ENCODE measurements at places on chromosomes 12 and 14. TPM values are rescaled to one million over a fixed set of nuclear protein-coding genes. Genes with fewer than 3 reads are reported as not detected.

The VWF gene
- 0.02 TPM for total RNA-seq

The RNASE3 gene
- not detected for total RNA-seq

DNA sequence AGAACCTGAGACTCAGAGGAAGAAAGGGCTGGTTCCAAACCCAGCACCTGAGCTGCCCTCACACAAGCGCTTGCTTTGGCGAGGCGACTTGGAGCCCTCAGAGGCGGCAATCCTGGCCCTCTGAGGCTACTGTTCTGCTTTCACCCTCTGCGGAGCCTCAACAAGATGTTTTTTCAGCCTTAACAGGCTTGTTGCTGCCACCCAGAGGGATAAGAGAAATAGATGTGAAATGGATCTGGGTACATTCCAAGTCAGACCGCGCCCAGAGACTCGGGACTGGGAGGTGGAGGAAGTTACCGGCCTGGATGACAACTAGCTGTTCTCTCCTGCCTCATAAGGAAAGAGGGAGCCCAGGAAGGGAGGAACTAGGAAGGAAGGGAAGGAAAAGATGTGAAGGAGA is 89.6 kb downstream of the TTC7B start:
- H3K4me1 ChIP-seq: no peaks in the 10 kb centered on the region
- H3K36me3 ChIP-seq: no peaks in the 10 kb centered on the region
- H3K27ac ChIP-seq: no peak overlapping the region
- H3K27me3 ChIP-seq: peaks cover 2% of the 10 kb centered on the region

GRCh38 chr14:105861985-105862465 is 335.6 kb downstream of the TMEM121 start:
- peaks cover 2% of the 10 kb centered on the region for H3K27me3 ChIP-seq
- H3K4me1 ChIP-seq: peaks cover 57% of the 10 kb centered on the region
- H3K36me3 ChIP-seq: no peaks in the 10 kb centered on the region
- peak overlapping the region; percentile 56 for H3K4me3 ChIP-seq

GRCh38 chr14:39113685-39114072 is 444 bp upstream of the GEMIN2 start:
- H3K27me3 ChIP-seq: no peaks in the 10 kb centered on the region
- DNase-seq: no peak
- peak overlapping the region; percentile 98 for H3K27ac ChIP-seq
- H3K4me3 ChIP-seq: peak overlapping the region; percentile 98
- peaks cover 35% of the 10 kb centered on the region for H3K4me1 ChIP-seq
- peaks cover 15% of the 10 kb centered on the region for H3K36me3 ChIP-seq

The SLC5A8 gene
- not detected for total RNA-seq

DNA sequence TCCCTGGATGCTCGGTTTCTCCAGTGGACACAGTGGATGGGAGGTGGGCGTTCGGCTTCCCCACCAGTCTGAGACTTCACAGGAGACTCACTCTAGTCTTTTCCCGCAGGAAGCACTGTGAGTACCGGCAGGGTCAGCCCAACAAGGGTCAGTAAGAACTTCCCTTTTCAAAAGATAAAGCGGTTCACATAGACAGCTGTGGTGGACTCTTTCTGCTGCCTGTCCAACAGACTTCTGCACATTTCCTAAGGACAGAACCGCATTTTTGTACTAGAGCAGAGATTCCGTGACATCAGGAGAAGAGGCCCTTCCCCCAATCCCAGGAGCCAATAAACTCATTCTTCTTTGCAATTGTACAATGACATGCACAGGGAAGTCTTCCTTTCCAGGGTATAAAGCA is 10.4 kb downstream of the LTBR start:
- H3K36me3 ChIP-seq: no peaks in the 10 kb centered on the region
- DNase-seq: no peak
- no peaks in the 10 kb centered on the region for H3K4me1 ChIP-seq
- H3K27ac ChIP-seq: no peak overlapping the region
- H3K4me3 ChIP-seq: no peak overlapping the region

- DNase-seq: no peak
- no peaks in the 10 kb centered on the region for H3K4me1 ChIP-seq
- no peak overlapping the region for H3K27ac ChIP-seq
- peaks cover 36% of the 10 kb centered on the region for H3K27me3 ChIP-seq
These were observed 28.4 kb upstream of the OR5AU1 start for GRCh38 chr14:21184254-21184653.

- H3K27ac ChIP-seq: peak overlapping the region; percentile 92
- peaks cover 10% of the 10 kb centered on the region for H3K36me3 ChIP-seq
- H3K4me1 ChIP-seq: peaks cover 47% of the 10 kb centered on the region
- no peaks in the 10 kb centered on the region for H3K27me3 ChIP-seq
- DNase-seq: no peak
- peak overlapping the region; percentile 34 for H3K4me3 ChIP-seq
These were observed 5.3 kb upstream of the CDCA4 start for GRCh38 chr14:105026033-105026785.

- peaks cover 58% of the 10 kb centered on the region for H3K27me3 ChIP-seq
- H3K4me1 ChIP-seq: peaks cover 4% of the 10 kb centered on the region
- no peak overlapping the region for H3K27ac ChIP-seq
- no peak overlapping the region for H3K4me3 ChIP-seq
These were observed 144.4 kb downstream of the SCARB1 start for GRCh38 chr12:124719231-124719630.

The TMEM253 gene
- not detected for total RNA-seq

DNA sequence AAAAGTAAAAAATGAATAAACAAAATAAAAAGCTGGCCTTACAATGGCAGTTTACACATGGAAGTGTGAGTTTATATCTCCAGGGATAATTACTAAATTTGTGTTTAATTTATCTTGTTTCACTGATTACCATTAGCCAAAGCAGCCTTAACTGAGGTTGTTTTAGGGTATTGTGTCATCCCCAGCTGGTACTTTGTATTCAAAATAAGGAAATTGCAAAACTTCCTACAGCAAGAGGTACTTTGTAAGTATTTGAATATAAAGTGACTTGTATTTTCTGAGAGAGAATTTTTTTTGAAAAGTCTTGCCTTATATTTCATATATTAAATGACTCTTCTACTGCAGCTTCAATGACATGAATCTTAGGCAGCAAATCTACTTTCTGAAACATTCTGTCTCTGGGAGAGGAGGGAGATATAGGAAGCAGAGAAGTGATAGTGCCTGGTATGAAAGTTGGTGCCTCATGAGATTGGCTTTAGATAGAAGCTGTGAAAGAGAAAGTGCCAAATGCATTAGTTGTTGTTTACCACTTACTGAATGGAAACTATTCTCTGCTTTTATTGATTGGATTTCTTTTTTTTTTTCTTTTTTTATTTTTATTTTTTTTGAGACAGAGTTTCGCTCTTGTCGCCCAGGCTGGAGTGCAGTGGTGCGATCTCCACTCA is 6.7 kb downstream of the FNTB start:
- peaks cover 15% of the 10 kb centered on the region for H3K36me3 ChIP-seq
- no peak for DNase-seq
- peak overlapping the region; percentile 63 for H3K27ac ChIP-seq
- no peaks in the 10 kb centered on the region for H3K27me3 ChIP-seq
- no peak overlapping the region for H3K4me3 ChIP-seq
- H3K4me1 ChIP-seq: peaks cover 74% of the 10 kb centered on the region

- H3K36me3 ChIP-seq: no peaks in the 10 kb centered on the region
- no peak overlapping the region for H3K4me3 ChIP-seq
- no peak overlapping the region for H3K27ac ChIP-seq
- no peak for DNase-seq
- no peaks in the 10 kb centered on the region for H3K4me1 ChIP-seq
These were observed 21.9 kb upstream of the DENND5B start for GRCh38 chr12:31612819-31613218.

- no peaks in the 10 kb centered on the region for H3K4me1 ChIP-seq
- no peaks in the 10 kb centered on the region for H3K27me3 ChIP-seq
- no peaks in the 10 kb centered on the region for H3K36me3 ChIP-seq
- no peak for DNase-seq
- no peak overlapping the region for H3K27ac ChIP-seq
These were observed 145.1 kb downstream of the KIF26A start for GRCh38 chr14:104283197-104284106.

GRCh38 chr14:95413289-95414215 is 93.8 kb upstream of the CLMN start:
- peaks cover 27% of the 10 kb centered on the region for H3K36me3 ChIP-seq
- no peaks in the 10 kb centered on the region for H3K4me1 ChIP-seq
- H3K27me3 ChIP-seq: no peaks in the 10 kb centered on the region
- no peak for DNase-seq

DNA sequence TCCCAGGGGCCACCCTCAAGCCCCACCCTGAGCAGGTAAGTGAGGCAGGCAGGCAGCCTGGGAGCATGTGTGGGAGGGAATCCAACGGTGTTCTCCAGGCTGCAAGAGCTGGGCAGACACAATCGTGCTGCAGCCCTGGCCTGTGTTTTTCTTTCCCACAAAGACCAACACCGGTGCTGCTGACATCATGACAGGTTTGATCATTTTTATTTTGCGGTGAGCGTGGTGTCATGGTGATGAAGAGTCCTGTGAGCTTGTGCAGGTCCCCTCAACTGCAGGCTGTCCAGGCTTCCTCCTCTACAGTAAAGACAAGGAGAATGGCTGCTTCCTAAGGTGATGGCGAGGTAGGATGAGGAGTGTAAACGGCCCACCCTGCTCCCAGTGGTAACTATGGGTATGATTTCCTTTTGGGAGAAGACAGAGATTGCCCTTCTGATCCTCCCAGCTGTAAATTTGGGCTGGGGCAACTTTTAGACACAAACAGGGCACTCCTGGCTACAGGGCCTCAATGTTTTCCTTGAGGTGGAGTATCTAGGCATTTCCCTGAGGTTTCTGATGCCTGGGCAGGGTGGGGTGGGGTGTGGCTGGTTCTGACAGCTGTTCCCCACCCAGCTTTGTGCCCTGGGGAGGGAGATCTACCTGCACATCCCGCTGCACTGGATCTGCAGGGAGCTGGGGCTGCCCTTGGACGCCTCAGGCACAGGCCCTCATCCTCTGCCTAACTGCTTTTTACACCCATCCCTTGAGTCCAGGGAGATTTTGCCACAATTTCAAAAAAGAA is 109.1 kb downstream of the VCPKMT start:
- H3K4me1 ChIP-seq: peaks cover 41% of the 10 kb centered on the region
- DNase-seq: peak; percentile 55
- peak overlapping the region; percentile 6 for H3K4me3 ChIP-seq
- no peaks in the 10 kb centered on the region for H3K27me3 ChIP-seq
- peak overlapping the region; percentile 52 for H3K27ac ChIP-seq
- peaks cover 31% of the 10 kb centered on the region for H3K36me3 ChIP-seq

DNA sequence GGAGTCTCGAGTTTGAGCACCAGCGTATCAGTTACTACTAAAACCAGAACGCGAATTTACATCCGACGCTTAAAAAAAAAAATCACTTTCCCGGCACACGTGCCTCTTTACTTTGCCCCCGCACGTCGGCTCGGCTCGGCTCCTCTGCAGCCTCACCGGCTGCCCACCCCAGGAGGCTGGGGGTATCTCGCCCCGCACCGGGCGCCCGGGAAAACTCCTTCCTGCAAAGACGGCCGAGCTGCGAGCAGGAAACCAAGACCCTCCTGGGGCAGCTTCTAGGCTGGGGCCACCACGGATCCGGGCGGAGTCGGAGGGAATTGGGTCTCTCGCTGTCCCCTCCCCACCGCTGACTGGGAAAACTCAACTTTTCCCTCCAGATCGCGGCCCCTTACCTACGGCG is 610 bp downstream of the VSIG10 start:
- no peak for DNase-seq
- peaks cover 9% of the 10 kb centered on the region for H3K4me1 ChIP-seq
- H3K27ac ChIP-seq: no peak overlapping the region
- peaks cover 23% of the 10 kb centered on the region for H3K27me3 ChIP-seq
- peak overlapping the region; percentile 65 for H3K4me3 ChIP-seq

DNA sequence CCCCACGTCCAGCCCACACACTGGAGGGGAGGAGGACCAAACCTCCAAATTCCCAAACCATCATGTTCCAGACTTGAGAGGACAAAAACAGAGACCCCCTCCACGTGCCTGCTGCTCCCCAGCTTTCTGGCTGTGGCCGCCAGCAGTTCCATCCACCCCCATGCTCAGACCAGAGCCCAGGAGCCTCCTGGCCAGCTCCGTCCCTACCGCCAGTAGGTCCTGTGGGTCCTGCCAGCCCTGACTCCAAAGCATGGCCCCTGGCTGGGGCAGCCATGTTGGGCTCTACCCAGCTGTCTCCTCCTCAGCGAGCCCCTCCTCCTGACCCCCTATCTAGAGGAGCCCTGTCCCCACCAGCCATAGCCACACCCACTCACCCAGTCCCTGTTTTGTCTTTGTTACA is 227.3 kb upstream of the RTL1 start:
- no peak overlapping the region for H3K27ac ChIP-seq
- H3K27me3 ChIP-seq: peaks cover 11% of the 10 kb centered on the region
- H3K4me1 ChIP-seq: peaks cover 3% of the 10 kb centered on the region
- peak; percentile 36 for DNase-seq
- H3K36me3 ChIP-seq: no peaks in the 10 kb centered on the region

DNA sequence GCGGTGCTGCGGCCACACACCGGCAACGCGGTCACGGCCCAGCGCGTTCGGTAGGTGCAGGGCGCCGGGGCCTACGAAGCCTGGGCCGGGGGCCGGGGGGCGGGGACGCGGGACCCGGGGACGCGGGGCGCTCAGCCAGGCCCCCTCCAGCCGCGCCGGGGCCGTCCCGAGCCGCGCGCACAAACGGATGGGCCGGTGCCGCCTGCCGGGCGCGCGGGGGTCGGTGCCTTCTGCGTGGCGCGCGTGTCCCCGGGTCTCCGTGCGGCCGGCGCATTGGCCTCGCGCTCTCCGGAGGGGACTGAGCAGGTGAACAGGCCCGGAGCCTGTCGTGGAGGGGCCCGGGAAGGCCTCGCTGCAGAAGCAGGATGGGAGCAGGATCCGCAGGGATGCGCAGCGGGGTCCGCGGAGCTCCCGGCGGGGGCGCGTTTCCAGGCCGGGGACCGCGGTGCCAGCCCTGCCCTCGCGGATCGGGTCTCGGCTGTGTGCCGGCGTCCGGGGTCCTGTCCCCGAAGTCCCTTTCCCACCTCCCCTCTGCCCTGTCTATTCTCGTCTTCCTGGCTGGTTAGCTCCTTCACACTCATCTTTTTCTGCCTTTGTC is 421 bp downstream of the GLT1D1 start:
- H3K27me3 ChIP-seq: peaks cover 36% of the 10 kb centered on the region
- no peak for DNase-seq
- no peaks in the 10 kb centered on the region for H3K36me3 ChIP-seq
- no peak overlapping the region for H3K4me3 ChIP-seq
- no peak overlapping the region for H3K27ac ChIP-seq

The MYF6 gene
- total RNA-seq: not detected

DNA sequence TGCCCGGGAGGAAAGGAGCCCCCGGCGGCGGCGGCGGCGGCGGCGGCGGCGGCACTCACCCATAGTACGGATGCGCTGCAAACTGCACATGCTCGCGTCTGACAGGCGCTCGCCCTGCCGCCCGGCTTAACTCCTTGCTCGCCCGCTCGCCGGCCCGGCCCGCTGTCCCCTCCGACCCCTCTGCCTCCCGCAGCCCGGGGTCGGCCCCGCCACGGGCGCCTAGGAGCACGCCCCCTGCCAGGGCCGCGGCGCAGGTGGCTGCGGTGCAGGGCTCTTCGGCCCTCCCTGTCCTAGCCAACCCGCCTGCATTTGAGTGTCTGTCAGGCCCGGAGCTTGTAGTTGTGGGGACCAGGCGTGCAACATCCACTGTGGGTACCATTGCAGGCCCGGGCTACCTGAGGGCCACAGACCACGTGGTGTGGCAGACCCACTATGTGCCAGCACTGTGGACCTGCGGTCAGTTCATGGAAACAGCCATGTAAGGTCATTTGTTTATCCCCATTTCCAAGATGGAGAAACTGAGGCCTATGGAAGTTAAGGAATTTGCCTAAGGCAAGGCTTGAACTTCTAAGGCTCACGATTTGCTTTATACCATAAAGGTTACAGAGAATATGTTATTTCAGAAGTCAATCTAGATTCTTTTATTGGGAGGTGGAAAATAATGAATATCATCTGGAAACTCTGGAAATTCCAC is 17.6 kb upstream of the PLEKHH1 start:
- peak overlapping the region; percentile 76 for H3K4me3 ChIP-seq
- H3K4me1 ChIP-seq: peaks cover 15% of the 10 kb centered on the region
- H3K36me3 ChIP-seq: no peaks in the 10 kb centered on the region
- H3K27me3 ChIP-seq: peaks cover 62% of the 10 kb centered on the region
- H3K27ac ChIP-seq: no peak overlapping the region
- peak; percentile 50 for DNase-seq
